ENCODE measurements at places on chromosomes 2 and 18.

DNA sequence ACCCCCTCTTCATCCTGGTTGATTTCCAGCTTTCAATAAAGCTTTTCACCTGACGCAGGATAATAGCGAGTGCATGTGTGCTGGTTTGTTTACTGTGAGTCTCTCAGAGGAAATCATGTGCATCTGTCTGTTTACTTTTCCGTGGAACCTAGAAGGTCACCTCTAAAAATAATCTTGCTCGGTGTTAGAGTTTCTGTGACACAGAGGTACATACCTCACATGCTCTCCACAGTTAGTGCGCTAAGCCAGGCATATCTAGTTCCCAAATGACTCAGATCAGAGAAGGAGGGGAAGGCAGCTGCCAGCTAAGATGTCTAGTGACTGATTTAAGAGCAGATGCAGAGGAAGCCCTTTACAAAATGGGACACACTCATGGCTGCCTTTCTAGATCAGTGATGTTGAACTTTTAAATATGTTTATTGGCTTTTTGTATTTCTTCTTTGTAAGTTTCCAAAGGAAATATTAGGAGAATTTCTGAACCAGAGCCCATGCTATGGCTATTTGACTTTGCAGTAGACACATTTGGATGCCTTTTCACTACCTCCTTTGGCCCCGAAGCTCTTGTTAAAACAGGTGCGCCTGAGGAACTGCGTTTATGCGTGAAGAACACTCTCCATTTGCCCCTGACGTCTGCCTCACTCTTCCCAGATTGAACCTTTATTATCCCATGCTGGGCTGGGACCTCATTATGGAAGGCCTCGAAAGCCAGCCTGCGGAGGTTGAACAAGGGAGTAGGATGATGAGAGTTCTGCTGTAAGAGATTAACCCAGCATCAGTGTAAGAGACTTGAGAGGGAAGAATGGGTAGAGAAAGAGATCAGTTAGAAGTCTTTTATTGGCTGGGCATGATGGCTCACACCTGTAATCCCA lies 145.6 kb downstream of the FAM161A start:
- DNase-seq = peak; percentile 8

- DNase-seq = no peak
Observed at GRCh38 chr18:63244607-63245006, 75.0 kb downstream of the BCL2 start.

GRCh38 chr2:240780023-240780700 lies 39.9 kb downstream of the KIF1A start:
- DNase-seq = no peak

DNA sequence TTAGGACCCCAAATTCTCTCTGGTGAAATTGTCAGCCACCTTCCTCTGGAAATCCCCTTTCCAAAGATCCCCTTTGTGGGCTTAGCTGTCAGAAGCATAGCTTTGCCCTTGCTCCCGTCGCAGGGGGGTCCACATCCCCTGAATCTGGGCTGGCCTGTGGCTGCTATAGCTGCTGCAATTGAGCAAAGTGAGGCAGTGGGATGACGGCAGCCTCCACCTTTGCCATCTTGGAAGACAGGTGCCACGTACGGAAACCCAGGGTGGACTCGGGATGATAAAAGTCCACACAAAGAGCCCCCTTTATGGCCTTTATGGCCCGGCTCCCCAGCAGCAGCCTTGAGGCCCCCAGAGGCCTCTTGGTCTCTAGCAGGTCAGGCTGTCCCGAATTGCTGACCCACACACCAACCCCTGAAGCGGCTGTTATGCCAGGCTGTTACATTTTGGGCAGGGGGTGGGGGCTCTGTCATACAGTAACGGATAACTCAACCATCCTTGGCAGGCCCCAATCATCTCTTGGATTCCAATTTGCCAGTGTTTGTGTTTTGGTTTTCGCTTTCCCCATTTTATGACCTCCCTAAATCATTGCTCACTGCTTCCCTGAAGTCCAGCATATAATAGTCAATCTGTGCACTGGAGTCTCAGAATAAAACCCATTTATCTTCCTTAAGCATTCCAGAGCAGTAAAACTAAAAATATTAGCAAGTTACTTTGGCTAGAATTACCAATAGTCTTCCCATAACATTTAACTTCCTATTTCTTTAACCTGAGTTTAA lies 33.2 kb upstream of the ID2 start:
- no peak for DNase-seq

Data from LoVo (cell line).